ENCODE measurements at places on chromosomes 7 and 10.

- no peak for DNase-seq
These were observed 3.4 kb upstream of the ITGB1 start for GRCh38 chr10:32961343-32961894.

GRCh38 chr10:6678211-6678803, 98.2 kb upstream of the PRKCQ start:
- no peak for DNase-seq

GRCh38 chr10:69962746-69963135, 89.9 kb upstream of the MACROH2A2 start:
- DNase-seq = no peak

GRCh38 chr10:86960003-86960862, 1.8 kb downstream of the SNCG start:
- peak; percentile 86 for DNase-seq

Data from 8988T (cell line).